ENCODE measurements at places on chromosomes 3 and 15.

DNA sequence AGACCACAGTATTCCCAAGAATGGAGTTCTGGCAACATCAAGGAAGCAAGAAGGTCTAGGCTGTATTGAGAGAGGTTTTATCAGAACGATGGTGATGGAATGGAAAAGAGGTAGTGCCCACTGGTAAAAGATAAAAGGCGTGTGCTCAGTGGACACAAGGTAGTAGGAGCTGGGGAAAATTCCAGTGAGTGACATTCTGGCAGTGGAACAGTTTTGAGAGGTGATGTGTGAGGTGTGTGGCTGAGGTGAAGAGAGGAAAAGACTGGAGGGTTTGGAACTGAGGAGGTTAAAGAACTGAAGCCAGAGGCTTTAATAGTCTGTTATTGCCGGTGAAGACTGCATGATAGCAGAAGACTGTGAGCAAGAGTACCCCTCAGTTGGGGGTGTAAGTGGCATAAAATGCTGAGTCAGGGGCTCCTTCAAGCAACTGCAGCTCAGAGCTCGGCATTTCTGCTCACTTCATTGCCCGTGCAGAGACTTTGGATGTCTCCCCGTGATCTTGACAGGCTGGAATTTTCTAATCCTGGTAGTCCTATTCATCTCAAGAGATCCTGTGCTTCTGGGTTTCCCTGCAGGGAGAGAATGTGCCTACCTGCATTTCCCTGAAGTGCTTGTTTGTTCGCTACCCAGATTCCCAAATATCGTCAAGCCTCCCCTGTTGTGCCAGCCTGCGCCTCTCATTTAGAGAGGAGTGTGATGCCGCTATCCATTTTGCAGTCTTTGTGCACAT, 191.0 kb downstream of the SATB1 start:
- DNase-seq: no peak

- DNase-seq: no peak
Measured at GRCh38 chr15:52193321-52193720, 2.1 kb upstream of the GNB5 start.

- no peak for DNase-seq
Measured at GRCh38 chr3:171556148-171556547, 95.9 kb upstream of the TNIK start.

DNA sequence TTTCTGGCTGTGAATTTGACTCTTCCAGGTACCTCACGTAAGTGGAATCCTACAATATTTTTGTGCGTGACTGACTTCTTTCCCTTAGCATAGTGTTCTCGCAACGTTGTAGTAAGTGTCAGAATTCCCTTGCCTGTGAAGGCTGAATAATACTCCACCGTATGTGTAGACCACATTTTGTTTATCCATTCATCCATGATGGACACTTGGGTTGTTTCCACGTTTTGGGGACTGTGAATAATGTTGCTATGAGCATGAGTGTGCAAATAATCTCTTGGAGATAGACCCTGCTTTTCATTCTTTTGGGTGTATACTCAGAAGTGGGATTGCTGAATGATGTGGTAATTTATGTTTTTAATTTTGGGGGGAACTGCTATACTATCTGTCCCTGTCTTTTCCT, 82.2 kb downstream of the APBA2 start:
- no peak for DNase-seq

DNA sequence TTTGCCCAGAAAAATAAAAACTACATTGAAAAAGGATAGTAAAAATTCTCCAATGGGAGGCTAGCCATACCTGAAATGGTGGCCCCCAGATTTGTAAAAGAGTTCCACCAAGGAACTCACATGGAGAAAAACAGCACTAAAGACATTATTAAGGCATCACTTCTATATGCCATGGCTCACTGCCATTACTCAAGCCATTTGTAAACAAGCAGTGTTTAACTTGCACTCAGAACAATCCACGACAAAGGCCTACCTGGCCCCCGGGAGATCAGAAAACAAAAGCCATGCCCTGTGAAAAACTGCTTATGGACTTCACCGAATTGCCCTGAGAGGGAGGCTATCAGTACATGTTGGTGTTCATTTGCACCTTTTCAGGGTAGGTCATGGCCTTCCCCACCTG, 19.6 kb downstream of the CCR8 start:
- no peak for DNase-seq

GRCh38 chr15:59707619-59708018, 18.5 kb upstream of the BNIP2 start:
- DNase-seq: no peak

- no peak for DNase-seq
Measured at GRCh38 chr3:10955711-10956453, 36.7 kb upstream of the SLC6A1 start.

GRCh38 chr3:23442598-23443383, 239.7 kb downstream of the UBE2E2 start:
- DNase-seq: no peak

- DNase-seq: no peak
Measured at GRCh38 chr15:56734013-56734635, 815 bp upstream of the ZNF280D start.

DNA sequence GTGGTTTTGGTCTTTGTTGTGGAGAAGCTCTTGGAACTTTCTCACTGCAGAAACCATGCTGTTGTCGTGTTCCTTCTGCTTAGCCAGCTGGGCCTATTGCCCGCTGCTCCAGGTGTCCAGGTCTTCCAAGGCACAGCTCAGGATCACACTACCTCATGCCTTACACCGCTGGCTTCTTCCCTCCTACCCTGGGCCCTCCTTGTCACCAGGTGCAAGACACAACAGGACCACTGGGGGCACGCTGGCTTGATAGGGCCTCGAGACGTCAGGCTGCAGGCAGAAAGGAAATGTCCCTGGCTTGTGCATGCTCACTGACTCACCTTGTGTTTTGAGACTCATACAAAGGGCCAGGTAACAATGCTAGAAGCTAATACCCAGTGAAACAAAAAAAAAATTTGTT, 32.3 kb downstream of the PAQR9 start:
- peak; percentile 14 for DNase-seq
